Hematopoietic multipotent progenitor cell treated with erythropoietin and hydrocortisone succinate and interleukin-3 and kit ligand, for 6 days (in vitro differentiated cells): ENCODE measurements at places on chromosomes 3 and 15.

GRCh38 chr15:44659056-44659455 is 4.4 kb downstream of the SPG11 start:
- no peak for DNase-seq

DNA sequence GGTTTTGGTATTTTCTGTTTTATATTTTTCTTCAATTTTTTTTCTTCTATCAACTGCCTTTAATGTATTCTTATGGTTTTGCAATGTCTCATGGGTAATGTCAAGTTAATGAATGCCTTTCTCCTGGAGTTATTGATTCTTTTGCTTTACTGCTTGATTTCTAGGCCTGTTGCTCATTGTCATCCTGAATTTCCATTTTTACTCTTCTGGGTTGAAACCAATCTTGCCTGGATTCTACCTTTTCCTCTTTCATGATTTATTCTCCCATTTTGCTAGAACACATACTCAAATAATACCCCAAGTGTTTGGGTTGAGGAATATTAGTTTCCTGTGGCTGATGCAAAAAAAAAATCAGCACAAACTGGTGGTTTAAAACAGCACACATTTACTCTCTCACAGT is 315.2 kb upstream of the PDZRN3 start:
- DNase-seq = no peak

DNA sequence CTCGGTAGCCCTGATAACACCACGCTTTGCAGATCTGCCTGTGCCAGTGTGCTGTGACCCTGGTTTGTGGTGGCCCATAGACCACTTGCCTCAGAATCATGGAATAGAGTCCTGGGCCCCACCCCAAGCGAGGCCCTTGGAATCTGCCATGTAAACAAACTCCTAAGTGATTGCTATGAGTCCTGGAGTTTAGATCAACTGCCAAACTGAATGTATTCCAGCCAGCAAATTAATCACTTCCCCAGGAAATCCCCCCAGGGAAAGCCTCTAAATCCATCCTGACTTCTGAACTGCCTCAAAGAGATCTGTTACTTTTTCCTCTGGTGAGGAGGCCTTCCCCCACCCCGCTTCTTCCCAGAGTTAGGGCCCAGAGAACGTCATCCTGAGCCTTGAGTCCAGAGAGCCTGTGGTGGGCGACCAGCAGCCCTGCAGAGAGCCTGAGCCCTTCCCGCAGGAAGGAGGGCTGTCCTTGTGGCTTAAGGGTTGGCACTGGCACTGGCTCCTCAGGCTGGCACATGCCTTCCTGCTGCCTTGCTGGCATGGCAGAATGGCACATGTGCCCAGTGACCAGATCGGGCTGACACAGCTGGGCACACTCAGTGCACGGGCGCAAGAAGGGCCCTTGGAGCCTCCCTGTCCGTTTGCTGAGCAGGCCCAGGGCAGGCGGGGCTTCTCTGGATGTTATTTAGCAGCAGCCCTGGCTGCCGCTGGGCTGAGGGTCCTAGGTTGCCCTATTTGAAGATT is 50.6 kb upstream of the PLXNA1 start:
- no peak for DNase-seq

GRCh38 chr3:7195934-7196333 is 335.0 kb downstream of the GRM7 start:
- no peak for DNase-seq

- DNase-seq = no peak
Measured at GRCh38 chr3:481111-481510, 284.5 kb downstream of the CHL1 start.

GRCh38 chr3:179961703-179962078 is 75.0 kb downstream of the PEX5L start:
- no peak for DNase-seq

GRCh38 chr3:144865948-144866347 is 894.3 kb downstream of the DIPK2A start:
- no peak for DNase-seq

- no peak for DNase-seq
Measured at GRCh38 chr15:96070636-96071035, 259.9 kb upstream of the NR2F2 start.

DNA sequence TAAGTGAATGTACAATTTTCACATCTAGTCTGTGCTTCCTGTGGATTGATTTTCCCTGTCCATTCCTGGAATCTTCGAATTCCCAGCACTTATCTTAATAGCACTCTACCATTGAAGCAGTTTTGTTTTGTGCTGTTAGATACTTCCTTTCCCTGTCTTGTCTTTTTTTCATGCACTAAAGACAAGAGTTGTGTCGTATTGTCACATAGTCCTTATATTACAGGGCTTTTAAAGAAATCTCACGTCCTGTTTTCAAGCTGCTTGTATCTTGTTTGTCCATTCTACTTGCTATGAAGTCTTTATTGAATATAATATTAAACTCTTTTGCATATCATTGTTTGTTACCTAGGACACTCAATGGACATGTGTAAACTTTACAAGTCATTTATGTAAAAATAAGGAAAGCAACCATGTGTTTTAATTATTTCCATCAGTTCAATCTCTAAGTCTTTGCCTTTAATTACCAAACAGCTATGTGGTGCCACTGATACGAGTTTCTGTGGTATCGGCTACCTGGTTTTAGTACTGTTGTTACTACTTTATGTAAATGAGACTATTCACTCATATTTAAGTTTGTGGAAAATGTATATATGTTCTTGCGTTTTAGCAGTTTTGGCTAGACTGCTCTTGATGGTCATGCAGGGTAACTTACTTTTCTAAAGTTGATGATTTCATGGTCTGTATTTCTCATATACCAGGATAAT is 10.3 kb downstream of the PIK3CA start:
- no peak for DNase-seq

GRCh38 chr3:142180761-142181362 is 31.5 kb upstream of the TFDP2 start:
- peak; percentile 75 for DNase-seq

DNA sequence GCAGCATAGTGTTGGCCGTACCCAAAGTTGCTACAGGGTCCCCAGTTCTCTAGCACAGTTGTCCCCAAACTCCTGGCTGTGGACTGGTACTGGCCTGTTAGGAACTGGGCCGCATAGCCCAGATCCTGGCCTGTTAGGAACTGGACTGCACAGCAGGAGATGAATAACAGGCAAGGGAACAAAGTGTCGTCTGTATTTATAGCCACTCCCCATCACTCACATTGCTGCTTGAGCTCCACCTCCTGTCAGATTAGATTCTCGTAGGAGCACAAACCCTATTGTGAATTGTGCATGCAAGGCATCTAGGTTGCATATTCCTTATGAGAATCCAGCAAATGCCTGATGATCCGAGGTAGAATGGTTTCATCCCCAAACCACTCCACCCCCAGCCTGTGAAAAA is 604.0 kb upstream of the LMCD1 start:
- no peak for DNase-seq

DNA sequence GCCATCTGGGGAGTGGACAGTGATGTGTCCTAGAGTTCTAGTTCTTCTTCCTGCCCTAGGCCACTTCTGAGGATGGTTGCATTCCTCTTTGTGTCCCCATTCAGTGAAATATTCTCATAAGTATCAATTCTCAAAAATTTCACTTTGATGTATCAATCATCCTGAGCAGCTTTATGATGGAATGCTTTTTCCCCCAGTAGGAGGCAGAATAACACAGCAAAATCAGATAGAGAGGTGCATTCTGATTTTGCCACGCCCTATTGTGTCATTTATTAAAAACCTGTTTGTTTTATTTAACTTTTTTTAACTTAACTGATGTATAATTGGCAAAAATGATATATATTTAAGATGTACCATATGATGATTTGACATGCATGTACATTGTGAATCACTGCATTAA is 656.0 kb upstream of the GRM7 start:
- DNase-seq = peak; percentile 9

- DNase-seq = no peak
Measured at GRCh38 chr3:156109989-156110388, 10.4 kb upstream of the KCNAB1 start.

DNA sequence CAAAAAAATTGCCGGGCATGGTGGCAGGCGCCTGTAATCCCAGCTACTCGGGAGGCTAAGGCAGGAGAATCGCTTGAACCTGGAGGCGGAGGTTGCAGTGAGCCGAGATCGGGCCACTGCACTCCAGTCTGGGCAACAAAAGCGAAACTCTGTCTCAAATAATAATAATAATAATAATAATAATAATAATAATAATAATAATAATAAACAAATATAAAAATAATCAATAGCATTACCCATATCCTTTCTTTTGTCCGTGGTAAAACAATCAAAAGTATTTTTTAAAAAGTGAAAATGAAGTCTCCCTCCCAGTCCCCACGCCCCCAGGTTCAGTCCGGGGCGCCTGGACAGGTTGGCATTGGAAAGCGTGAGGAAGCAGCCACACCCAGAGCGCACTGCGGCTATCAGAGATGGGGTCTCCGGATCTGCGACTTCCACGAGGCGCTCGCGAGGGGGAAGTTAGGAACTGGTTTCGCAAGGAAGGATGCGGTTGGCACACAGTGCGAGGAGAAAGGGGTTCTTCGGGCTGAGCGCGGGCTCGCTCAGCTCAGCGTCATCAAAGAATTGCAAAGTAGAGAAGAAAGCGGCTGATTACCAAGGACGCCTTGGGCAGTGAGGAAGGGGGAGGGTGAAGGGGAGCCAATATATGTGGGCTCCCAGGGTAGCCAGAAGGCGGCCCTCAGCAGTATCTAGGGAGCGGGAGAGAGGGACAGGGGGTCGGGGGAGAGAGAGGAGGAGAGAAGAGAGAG is 69.5 kb upstream of the EPHB3 start:
- DNase-seq = peak; percentile 72

GRCh38 chr3:108024146-108024850 is 66.5 kb downstream of the CD47 start:
- no peak for DNase-seq

DNA sequence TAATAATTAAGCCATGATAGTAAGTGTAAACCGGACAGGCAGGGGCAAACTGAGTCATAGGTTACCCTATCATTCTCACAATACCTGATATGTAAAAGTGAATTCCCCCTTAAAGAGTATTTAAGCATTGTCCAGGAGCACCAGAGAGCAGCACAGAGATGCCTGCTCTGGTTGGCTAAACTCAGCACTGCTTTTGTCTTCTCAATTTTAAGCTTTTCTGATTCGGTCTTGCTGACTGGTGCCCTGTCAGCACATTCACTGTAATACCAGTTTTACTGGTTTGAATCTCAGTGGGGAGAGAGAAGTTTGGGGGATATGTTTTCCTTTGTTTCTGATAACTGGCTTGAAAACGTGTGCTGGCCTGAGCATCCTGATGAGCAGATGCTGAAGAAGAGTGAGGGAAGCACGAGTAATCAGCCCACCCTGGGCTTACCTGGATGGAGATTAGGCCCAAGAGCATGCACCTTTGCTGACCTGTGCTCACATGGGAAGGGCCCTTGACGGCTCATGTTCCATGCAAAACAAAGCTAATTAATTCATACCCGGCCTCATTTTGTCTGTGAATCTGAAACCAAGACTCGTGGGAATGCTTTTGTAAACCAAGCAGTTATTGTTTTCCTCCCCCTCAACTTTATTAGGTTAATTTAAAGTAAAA is 208.5 kb upstream of the MRPL3 start:
- no peak for DNase-seq

DNA sequence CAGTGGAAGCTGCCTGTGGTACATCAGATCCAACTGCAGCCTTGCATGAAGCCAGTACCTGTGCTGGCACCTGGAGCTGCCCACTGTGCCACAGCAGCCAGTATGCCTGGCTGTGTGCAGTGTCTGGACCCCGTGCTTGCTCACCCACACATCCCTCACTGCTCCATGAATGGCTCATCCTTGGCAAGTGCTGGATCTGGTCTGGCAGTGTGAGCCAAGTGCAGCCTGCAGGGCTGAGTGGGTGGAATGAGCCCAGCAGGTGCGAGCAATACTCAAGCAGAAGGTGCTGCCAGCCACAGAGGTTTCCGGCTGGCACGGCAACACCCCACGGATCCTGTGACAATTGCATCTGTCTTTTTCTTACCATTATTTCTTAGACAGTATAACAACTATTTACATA is 488.2 kb upstream of the ROBO2 start:
- no peak for DNase-seq

- DNase-seq = no peak
Measured at GRCh38 chr15:41809121-41809520, 18.8 kb upstream of the JMJD7 start.

DNA sequence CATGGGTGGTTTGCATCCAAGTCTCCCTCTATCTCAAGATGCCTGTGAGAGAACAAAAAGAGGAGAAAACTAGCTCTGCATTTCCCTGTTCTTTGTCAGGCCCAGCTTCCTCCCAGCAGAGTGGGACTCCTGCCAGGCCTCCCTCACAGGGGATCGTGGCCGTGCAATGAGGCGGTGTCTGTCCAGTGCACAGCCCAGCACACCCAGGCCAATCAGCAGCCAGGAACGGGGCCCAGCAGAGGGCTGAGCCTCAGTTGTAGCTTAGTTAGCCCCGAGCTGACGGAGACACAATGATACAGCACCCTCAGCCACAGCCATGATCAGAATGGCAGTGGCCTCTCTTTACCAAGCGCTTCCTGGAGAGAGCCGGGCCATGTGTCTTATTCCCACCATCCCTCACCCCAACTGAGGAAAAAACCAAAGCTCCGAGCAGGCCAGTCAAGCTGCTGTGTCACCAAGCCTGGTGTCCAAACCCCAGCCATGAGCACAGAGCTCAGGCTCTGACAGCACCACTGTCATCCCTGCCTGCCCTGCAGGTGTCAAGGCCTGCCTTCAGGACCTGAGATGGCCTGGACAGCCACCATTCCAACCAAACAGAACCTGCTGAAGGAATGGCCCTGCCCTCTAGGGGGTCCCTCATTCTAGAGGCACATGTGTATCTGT is 71.1 kb downstream of the DNAJB8 start:
- peak; percentile 59 for DNase-seq

DNA sequence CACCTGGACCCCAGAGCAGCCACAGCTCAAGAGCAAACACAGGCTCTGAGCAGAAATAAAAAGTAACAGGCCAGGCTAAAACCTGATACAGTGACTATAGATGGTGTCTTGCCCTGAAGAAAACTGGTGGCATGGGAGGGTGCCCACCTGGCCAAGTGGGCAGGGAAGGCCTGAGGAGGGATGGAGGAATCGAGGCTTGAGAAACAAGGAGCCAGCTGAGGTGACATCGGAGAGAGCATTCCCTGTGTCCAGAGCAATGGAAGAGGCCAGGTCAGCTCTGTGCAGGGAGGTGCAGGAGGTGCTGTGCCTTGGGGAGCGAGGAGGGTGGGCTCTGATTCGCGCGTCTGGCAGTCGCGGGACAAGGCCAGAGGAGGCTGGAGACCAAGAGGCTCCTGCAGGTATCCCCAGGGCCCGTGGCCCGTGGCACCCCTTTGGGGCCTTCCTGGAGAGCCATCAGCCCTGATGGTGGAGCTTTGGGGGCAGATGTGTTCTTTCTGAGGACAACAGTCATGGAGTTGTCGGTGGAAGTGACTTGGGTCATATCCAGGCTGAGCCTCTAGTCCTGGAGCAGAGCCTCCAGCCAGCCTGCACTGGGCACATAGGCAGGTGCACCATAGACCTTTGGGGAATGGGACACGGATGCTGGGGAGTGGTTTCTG is 56.1 kb downstream of the PLXNA1 start:
- no peak for DNase-seq
